ENCODE measurements at places on chromosomes 3 and 15.

DNA sequence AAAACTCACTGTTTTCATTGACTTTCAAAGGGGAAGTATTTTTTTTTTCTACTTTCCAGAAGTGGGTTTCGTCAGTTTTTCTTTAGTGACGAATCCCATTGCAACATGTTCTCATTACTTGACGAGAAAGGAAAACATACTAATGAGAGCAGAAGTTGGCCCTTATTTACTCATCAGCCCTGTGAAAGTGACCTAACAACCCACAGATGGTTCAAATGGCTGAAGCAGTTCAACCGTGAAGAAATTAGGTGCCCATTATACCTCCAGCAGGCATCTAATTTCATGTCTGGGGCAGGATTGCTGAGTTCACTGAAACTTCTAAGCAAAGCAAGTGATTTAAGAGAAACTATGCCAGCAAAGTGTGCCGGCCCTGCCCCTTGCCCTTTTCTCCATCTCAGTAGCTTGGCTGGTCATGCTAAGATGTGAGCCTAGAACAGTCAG lies 9.0 kb downstream of the AQP9 start:
- no peak for DNase-seq

GRCh38 chr3:37995652-37996641 lies 5.4 kb downstream of the VILL start:
- no peak for DNase-seq

DNA sequence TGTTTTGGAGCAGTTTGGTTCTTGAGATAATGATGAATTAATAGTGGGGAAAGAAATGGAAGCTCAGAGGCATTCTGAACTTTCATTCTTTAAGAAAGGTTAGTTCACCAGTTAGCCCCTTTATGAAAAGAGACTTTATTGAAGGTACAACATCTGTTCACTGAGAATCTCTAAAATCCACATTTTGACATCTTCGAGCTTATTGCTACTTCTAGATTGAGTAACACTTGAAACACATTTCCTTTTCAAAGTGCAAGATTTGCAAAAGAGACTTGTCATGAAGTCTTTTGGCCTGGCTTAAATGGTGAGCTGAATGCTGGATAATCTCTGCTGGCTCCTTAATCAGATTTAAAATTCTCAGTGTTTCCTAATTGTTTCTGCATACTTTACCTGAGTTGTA lies 42.3 kb downstream of the RAB8B start:
- no peak for DNase-seq

- DNase-seq = no peak
These were observed 410.6 kb upstream of the WNT5A start for GRCh38 chr3:55897573-55898224.

- DNase-seq = no peak
These were observed 44.3 kb upstream of the TM4SF4 start for GRCh38 chr3:149430216-149430615.

GRCh38 chr3:127889461-127889863 lies 25.6 kb upstream of the KBTBD12 start:
- DNase-seq = no peak

- DNase-seq = peak; percentile 55
These were observed 1.9 kb downstream of the CHST2 start for GRCh38 chr3:143121241-143122088.

- DNase-seq = no peak
These were observed 78.6 kb upstream of the PXYLP1 start for GRCh38 chr3:141152801-141153678.

DNA sequence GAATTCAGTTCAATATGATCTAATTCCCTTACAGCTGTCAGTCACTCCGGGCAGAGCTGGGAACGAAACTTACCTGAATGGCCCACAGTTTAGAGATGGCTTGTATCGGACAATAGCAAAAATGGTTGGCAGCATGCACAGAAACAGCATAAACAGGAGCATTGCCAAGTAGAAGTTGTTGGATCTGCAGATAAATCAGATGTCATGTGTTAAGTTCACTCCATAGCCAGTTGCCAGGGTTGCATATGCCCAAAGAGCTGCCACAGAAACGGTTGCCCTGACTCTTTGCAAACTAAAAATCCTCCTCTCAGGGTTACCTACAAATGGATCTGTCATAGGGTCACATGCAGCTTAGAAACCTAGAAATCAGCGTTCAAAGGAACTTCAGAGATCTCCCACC lies 15.4 kb upstream of the STARD5 start:
- DNase-seq = no peak

GRCh38 chr15:98865397-98866339 lies 141.9 kb downstream of the PGPEP1L start:
- DNase-seq = peak; percentile 55

DNA sequence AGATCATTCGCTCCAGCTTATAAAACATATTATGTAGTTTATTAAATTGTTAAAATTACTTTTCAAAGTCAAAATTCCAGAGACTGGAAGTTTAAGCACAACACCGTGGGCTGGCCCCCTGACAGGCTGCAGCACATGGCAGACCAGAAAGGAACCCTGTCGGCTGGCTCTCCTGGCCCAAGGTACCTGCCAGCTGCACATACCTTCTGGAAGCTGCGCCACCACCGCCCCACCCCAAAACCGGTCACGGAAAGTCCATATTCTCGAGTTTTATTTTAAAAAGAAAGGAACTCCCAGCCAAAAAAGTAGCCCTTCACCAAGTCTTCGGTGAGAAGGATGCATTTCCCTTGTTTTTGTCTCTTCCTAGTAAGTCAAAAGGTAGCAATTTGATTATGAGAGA lies 94.6 kb downstream of the FOXP1 start:
- no peak for DNase-seq

DNA sequence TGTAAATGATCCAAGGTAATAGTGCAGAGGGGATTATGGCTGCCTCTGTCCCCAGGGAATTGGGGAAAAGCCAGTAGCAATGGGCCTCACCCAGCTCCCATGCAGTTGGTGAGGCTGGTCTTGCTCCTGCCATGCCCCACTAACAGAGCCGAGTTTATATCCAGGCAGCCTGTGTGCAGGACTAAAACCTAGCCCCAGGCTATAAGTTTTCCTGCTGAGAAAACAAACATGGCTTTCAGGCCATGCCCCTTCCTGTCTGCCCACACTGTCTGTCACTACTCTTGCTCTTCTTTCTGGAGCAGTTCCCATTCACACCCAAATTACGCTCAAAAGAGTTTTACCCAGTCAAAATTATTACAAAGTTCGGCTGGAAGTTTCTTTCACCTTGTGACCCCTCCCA lies 73.5 kb upstream of the SPATA16 start:
- DNase-seq = no peak

DNA sequence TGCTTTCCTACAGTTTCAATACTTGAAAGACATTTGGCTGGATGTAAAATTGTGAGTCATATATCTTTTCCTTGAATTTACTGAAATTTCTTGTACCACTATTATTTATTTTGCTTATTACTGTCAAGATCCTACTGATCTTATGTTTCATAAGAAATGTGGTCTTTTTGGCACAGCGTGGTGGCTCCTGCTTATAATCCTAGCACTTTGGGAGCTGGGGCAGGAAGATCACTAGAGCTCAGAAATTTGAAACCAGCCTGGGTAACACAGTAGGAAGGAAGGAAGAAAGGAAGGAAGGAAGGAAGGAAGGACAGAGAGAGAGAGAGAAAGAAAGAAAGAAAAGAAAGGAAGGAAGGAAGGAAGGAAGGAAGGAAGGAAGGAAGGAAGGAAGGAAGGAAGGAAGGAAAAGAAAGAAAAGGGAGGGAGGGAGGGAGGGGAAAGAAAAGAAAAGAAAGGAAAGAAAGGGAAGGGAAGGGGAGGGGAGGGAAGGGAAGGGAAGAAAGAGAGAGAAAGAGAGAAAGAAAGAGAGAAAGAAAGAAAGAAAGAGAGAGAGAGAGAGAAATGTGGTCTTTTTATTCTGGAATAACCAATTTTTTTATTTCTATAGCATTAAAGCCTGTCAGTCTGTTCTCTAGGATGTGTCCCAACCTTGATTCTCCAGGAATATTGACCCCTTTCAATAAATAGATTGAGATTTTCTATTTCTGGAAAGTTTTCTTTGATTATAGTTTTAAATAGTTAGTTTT lies 572.0 kb upstream of the TGFBR2 start:
- no peak for DNase-seq

DNA sequence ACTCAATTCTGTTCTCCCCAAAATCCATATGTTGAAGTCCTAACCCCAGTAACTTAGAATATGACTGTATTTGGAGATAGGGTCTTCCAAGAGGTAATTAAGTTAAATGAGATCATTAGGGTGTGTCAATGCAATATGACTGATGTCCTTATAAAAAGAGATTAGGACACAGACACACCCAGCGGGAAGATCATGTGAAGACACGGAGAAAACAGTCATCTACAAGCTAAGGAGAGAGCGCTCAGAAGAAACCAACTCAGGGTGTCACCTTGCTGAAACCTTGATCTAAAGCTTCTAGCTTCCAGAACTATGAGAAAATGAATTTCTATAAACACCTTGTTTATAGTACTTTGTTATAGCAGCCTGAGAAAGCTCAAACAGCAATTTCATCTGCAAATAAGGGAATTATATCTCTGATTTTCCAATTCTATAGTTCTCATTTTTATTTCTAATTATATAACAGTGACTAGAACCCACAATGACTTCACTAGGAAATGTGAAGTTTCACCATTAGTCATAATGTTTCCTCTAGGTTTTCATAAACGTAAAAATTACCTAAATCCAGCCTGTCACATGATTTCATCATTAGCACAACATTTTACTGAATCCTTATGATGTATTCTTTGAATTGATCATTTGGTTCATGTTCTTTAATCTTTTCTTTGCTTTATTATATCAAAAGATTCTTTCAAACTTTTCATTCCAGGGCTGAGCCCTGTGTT lies 459.1 kb upstream of the MDFIC2 start:
- DNase-seq = no peak

DNA sequence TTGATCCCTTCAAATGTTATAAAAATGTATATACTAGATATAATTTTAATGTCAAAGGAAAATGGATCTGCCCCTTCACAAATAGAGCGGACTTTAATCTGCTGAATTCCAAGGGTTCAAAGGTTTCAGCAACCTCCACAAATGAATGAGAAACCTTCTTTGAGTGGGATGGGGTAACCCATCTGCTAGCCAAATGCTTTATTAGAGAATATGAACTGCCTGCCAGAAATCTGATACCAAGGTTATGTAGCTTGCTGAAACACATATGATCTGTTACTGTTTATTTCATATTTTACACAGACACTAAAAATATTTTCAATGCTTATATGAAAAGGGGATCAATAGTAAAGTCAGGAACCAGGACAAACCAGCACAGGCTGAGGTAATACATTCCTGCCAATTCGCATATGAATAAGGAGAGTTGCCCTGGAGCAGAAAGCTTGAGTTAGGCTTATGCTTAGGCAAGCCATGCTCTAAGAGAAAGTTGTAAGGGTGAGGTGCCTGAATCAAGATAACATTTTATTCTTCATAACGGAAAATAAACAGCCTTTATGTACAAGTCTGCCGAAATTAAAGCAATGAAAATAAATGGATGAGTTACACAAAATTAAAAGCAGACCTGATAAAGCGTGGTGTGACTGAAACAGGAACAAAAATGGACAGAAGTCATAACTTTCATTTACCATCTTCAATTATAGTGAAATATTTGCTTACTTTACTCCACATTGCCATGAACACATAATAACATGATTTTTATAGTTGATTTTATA lies 26.5 kb downstream of the PLOD2 start:
- DNase-seq = no peak

- no peak for DNase-seq
These were observed 404.8 kb downstream of the PTPRG start for GRCh38 chr3:61966200-61966599.

GRCh38 chr15:87959080-87959479 lies 297.5 kb downstream of the NTRK3 start:
- DNase-seq = no peak

- DNase-seq = no peak
These were observed 92.6 kb upstream of the CCDC54 start for GRCh38 chr3:107284612-107285011.

DNA sequence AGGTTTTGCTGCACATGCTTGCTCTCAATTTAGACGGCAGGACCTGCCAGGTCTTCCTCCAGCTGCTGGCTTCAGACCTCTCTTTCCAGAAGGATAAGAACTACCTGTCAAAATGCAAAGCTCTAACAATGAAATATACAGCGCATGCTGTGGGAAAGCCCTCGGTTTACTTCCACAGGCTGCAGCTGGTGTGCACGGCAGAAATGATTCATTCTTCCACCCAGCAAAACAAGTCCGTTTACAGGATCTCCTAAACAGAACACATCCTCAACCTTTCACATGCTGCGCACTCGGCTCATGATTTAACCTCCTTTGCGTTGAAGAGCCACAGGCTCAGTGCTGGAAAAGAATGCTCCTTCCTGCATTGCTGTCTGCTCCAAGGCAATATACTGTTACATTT lies 92.4 kb upstream of the WNT5A start:
- no peak for DNase-seq

DNA sequence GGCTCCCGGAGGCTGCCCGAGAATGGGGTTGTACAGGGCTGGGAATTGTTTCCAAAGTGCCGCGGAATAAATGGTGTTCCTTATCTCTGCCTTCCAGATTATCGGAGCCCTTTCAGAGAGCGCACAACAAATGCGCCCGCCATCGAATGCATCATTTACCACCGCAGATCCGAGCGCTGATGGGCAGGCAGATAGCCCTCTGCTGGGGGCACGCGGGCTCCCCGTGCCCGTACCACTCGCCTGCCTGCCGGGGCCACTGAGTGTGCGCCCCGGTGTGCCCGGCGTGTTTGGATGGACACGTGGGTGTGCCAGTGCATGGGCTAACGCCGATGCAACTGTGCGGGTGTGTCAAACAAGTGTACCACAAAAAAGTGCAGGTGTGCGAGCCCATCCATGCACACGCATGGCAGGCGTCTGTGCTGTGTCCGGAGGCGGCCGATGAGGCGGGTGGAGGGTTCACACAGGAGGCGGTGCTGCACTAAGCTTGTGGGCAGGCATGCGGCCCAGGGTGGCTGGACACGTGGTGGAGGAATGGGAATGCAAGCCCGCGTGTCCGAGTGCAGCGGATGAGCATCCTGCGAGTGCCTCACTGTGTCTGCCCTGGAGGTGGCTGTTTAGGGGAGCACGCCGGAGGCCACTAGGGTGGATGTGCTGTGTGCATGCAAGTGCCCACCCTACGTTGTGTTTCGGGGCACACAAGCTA lies 3.8 kb upstream of the GATA2 start:
- DNase-seq = no peak

GRCh38 chr3:81788610-81789009 lies 27.2 kb upstream of the GBE1 start:
- no peak for DNase-seq

- no peak for DNase-seq
These were observed 281.3 kb downstream of the CLSTN2 start for GRCh38 chr3:140216249-140216648.

GRCh38 chr3:43707998-43708397 lies 17.3 kb downstream of the ABHD5 start:
- no peak for DNase-seq

DNA sequence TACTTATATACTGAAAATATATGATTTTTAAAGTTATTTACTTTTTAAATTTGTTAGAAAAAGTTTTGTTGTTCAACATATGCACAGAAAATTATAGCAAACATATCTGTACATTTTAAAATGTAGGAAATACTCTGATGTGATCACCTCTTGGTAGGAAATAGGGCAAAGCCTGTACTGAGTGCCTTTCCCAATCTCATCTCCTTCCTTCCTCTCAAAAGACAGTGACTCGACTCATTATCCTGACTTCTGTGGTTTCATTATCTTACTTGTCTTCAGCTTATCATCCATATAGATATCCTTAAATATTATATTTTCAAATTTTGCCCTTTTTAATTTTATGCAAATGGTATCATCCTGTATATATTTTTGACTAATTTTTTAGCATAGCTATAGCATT lies 18.4 kb upstream of the ALCAM start:
- no peak for DNase-seq
